ENCODE measurements at places on chromosomes 12 and 14.

GRCh38 chr12:112375105-112375504 lies 7.1 kb downstream of the HECTD4 start:
- no peak for DNase-seq

DNA sequence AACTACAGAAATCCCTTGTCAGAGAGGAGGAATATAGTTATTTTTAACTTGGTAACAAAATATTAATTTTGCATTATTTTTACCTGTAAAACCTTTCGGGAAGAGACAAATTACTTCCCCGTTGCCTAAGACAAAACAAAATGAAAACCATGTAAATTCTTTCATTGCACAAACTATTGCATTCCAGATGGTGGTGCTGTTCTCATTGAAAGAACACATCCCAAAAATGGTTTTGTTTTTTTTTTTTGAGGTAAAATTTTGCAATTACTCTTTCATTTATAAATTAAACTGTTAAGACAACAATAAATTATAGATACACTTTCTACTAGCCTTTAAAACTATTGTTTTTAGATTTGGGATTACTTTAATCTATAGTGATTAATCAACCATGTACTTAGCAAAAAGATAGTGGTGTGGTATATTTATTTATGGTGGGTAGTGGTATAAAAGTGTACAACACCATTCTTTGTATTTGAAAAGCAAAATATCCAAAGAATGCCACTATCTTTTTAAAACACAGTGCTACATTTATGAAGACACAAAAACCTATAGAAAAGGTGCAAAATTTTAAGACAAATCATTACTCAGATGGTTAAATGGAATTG lies 115.5 kb downstream of the SLC38A1 start:
- DNase-seq = peak; percentile 7

GRCh38 chr12:14213542-14213941 lies 151.9 kb upstream of the ATF7IP start:
- DNase-seq = no peak

GRCh38 chr12:11408096-11408495 lies 12.7 kb upstream of the PRB2 start:
- DNase-seq = no peak

- no peak for DNase-seq
Measured at GRCh38 chr14:101118233-101118632, 214.7 kb upstream of the RTL1 start.

DNA sequence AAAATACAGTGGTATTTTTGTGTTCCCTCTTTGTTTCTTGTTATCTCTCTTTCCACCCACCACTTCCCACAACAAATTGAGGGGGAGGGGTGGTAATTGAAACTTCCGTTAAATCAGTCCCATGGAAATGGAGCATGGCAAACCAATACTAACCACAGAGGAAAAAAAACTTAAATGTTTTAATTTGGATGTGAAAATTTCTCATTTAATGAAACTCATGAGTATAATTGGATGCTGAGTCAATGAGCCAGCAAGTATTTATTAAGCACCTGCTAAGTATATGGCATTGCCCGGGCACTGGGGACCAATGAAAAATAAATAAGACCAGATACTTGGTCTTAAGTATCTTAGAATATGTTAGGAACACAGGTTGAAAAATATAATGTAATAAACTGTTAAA lies 147.5 kb downstream of the KCNH5 start:
- DNase-seq = no peak

DNA sequence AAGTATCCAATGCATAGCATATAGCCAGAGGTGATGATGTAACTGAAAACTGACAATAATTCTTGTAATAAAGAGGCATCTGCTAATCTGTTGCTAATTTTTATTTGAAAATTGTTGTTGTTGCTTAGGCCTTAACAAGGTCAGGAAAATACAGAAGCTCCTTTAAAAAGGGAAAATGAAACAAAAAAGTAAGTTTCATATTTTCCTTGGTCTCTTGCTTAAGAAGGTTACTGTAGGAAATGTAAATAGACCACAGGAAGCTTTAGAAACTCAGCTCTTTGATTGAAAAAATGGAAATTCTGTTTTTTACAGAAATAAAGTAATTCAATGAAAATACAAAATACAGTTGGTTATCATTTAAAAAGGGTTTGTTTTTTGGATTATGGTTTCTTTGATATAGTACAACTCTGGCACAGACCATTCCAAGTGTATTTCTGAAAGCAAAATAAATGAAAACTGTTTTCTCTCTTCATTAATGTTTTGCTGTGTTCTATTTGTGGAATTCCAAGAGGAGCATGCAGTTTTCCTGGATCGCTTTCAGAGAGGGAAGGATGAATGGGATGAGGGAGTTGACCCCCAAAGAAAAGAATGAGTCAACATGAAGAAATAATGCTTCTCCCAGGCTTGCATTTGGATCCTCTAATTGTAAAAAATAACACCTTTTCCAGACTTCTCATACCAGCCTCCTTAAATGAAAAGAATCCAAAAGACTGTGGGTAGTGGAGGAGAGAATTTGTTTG lies 398.0 kb upstream of the FAR2 start:
- DNase-seq = no peak

- DNase-seq = no peak
Measured at GRCh38 chr14:56422703-56423213, 156.8 kb upstream of the TMEM260 start.

- no peak for DNase-seq
Measured at GRCh38 chr14:61876362-61877034, 114.3 kb downstream of the SNAPC1 start.

DNA sequence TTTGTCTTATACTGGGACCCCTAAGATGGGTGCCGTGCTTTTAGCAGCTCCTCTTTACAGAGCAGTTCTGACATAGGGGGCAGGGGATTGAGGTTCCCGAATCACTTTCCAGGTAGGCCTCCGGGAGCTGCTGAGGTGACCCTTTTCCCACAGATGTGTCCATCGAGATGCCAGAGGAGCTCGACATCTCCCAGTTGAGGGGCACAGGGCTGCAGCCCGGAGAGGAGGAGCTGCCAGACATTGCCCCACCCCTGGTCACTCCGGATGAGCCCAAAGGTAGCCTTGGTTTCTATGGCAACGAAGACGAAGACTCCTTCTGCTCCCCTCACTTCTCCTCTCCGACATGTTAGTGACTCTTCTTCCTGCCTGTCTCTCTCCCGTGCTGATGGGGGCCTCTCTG lies 4.3 kb upstream of the TPI1 start:
- no peak for DNase-seq

- no peak for DNase-seq
Measured at GRCh38 chr12:14810167-14810952, 3.6 kb downstream of the SMCO3 start.

DNA sequence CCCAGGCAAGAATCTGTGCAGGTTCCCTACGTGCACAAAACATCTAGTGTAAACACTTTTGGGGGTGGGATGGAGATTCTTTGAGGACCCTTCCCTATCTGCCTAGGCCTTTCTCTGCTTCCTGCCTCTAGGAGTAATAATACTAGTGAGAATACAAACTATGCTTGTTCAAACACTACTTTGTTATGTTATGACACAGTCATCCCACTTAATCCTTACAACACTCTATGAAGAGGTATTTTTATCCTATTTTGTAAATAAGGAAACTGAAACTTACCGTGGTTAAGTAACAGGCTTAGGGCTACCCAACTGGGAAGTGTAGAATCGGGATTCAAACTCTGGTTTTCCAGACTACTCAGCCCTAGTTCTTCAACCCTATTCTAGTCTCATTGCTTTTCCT lies 96.5 kb downstream of the KCNA5 start:
- DNase-seq = no peak

- no peak for DNase-seq
Measured at GRCh38 chr12:65327207-65328076, 49.0 kb downstream of the MSRB3 start.

DNA sequence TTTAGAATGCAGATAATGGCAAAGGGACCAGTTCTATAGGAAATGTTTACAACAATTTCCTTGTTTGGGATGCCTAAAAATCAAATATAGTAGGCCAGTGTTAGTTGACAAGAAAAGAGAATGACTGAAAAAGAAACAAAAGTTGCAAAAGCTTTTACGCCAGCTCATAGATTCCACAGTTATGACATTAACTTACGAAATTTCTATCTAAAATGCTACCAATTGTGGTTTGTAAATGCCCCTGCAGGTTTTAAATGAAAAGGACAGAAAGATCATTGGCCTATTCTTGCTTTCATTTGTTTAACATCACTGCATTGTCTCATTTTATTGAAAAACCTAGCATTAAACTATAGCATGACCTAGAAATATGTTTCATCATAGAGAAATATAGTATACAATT lies 345.8 kb downstream of the CCDC91 start:
- no peak for DNase-seq

- no peak for DNase-seq
Measured at GRCh38 chr14:76490111-76490510, 114.2 kb downstream of the ESRRB start.

- DNase-seq = peak; percentile 90
Measured at GRCh38 chr14:49999146-49999761, 106.4 kb downstream of the ARF6 start.

GRCh38 chr14:90449411-90449810 lies 52.6 kb downstream of the CALM1 start:
- DNase-seq = no peak

DNA sequence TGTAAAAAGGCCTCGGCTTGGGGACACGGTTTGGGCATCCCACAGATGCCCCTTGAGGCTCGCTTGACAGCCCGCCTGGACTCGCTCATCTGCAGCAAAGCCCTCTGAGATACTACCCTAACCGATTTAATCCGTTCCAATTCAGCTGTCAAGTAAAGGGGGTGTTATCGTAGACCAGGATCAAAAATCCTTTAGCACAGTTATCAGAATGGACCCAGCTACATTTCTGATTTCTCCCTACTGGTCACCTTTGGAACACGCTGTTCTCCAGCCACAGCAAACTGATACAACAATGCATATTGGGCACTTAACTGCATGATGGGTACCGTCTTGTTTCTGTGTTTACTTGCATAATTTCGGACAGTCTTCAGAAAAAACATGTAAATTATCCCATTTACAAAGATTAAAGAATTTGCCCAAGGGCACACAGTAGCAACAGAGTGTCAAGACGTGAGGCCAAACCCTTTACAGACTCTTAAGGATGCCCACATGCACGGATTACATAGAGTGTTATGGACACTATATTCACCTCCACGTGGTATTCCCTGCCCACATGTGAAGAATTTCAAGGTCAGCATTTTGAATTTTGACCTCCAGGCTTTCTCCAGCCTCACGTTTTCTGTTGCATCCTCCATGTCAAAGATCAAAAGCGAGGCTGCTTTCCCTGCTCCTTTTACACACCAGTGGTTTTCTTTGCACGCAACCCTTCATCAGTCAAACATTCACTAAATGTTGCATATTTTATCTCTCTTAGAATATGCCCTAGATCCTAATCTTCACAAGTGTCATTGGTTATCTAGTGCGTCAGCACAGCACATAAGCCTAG lies 3.2 kb upstream of the DUSP6 start:
- no peak for DNase-seq

DNA sequence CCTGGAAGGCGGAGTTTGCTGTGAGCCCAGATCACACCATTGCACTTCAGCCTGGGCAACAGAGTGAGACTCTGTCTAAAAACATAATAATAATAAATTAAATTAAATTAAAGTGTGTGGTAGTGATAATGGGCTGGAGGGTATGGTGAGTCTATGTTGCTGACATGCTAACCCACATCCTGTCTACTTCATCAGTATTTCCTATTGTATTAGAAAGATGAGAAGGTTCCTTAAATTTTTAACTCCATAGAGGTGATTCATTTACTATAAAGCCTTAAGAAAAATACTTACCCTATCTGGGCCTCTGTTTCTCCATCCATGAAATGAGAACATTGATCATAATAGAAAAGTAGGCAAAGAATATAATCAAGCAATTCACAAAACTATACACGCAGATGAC lies 280.5 kb downstream of the FBXL14 start:
- no peak for DNase-seq

DNA sequence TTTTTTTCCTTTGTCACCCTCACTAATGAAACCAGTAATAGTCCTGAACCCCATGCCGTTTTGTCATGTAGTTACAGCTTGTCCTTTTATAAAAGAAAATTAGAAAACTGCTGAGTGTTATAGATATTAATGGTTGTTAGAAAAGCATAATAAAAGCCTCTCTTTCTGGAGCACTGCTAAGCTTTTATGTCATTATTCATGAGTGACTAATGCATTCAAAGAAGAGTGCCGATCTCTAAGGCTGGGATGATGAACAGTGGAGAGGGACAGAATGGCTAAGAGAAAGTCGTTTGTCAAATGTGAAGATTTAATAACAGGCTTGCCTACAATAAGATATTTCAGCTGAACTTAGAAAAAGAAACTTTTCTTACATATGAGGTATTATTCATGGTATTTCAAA lies 121.6 kb downstream of the MGAT4C start:
- no peak for DNase-seq

GRCh38 chr12:46402451-46402850 lies 29.9 kb upstream of the SLC38A2 start:
- DNase-seq = no peak

DNA sequence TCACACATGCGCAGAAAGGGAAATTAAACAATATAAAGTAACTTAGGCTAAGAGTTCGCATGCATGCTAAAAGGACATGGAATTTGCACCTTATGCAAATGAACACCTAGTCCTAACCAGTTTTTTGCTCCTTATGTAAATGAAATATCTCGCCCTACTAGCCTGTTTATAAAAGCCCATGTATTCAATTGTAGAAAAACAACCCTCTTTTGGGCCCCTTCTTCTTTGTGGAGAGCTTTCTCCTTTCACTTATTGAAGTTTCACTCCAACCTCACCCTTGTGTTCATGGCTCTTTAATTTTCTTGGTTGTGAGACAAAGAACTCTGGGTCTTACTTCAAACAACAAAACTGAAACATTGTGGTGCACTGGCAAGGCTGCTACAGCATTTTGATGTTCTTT lies 333.4 kb upstream of the ATXN7L3B start:
- DNase-seq = no peak

GRCh38 chr14:67703997-67704396 lies 2.3 kb downstream of the RDH12 start:
- no peak for DNase-seq

GRCh38 chr12:115946867-115947695 lies 330.4 kb downstream of the MED13L start:
- no peak for DNase-seq
